ENCODE measurements at places on chromosomes 6 and 20.

DNA sequence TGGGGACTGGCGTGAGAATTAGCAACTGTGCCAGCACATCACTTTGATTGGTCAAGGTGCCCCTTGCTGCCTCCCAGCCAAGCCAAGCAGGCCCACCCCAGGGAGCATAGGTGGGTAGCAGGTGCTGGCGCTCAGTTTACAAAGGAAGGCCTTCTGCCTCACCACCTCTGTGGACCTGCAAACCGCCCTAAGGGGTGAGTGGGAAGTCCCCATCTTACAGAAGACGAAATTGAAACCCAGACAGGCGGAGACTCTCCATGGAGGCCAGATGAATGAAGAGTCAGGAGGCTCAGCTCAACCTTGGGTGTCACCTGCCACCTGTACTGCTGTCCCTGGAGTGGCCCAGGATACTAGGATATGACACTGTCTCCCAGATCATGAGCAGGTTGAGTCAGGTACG, 21.5 kb upstream of the MAS1L start:
- no peak overlapping the region for H3K4me3 ChIP-seq
- H3K27me3 ChIP-seq, result peaks cover 62% of the 10 kb centered on the region
- no peaks in the 10 kb centered on the region for H3K4me1 ChIP-seq
- H3K36me3 ChIP-seq, result no peaks in the 10 kb centered on the region
- H3K27ac ChIP-seq, result no peak overlapping the region
- DNase-seq, result no peak

DNA sequence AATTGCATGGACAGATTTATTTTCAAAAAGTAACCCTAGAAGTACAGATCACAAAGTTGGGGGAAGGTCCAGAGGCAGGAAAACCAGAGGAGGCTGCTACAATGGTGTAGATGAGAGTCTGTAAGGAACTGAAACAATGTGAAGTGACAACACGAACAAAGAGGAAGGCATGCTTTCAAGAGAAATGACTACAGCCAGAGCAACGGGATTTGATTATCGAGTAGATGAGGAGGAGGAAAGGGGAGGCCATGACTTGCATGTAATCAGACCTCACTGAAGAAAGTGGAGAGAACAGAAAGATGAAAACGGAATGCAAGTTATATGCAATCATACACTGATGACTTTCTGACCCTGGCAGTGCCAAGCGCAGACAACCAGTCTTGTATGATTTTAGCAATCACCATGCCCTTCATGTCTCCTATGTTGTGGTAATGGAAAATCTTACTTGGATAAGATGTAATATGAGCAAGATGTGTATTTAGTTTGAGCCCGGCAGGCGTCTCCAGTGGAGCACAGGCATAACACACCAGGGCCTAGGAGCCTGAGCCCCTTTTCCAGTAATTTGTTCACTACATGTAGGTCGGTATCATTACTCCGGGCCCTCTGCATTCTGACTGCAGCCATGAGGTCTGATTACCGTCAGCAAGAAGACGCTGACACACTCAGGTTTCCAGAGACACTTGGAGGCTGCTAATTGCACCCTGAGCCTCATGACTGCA, 34.0 kb upstream of the FAM83C start:
- H3K4me3 ChIP-seq, result no peak overlapping the region
- H3K36me3 ChIP-seq, result no peaks in the 10 kb centered on the region
- H3K27ac ChIP-seq, result peak overlapping the region; percentile 63
- peaks cover 7% of the 10 kb centered on the region for H3K4me1 ChIP-seq
- no peaks in the 10 kb centered on the region for H3K27me3 ChIP-seq
- DNase-seq, result no peak

GRCh38 chr20:49696594-49696993, 17.1 kb downstream of the B4GALT5 start:
- H3K36me3 ChIP-seq, result no peaks in the 10 kb centered on the region
- peaks cover 51% of the 10 kb centered on the region for H3K4me1 ChIP-seq
- H3K27ac ChIP-seq, result no peak overlapping the region
- DNase-seq, result no peak
- H3K4me3 ChIP-seq, result no peak overlapping the region

GRCh38 chr20:44911264-44911921, 1.5 kb downstream of the PABPC1L start:
- H3K4me3 ChIP-seq, result peak overlapping the region; percentile 53
- H3K27ac ChIP-seq, result peak overlapping the region; percentile 14
- DNase-seq, result peak; percentile 53
- H3K4me1 ChIP-seq, result peaks cover 11% of the 10 kb centered on the region

- no peak overlapping the region for H3K27ac ChIP-seq
- H3K4me1 ChIP-seq, result peaks cover 35% of the 10 kb centered on the region
- H3K27me3 ChIP-seq, result no peaks in the 10 kb centered on the region
- no peaks in the 10 kb centered on the region for H3K36me3 ChIP-seq
- DNase-seq, result no peak
Observed at GRCh38 chr20:53742685-53743081, 149.0 kb upstream of the ZNF217 start.

GRCh38 chr6:127786109-127786508, 114.7 kb downstream of the THEMIS start:
- no peaks in the 10 kb centered on the region for H3K4me1 ChIP-seq
- no peak overlapping the region for H3K27ac ChIP-seq
- H3K27me3 ChIP-seq, result peaks cover 23% of the 10 kb centered on the region
- no peaks in the 10 kb centered on the region for H3K36me3 ChIP-seq
- no peak overlapping the region for H3K4me3 ChIP-seq

DNA sequence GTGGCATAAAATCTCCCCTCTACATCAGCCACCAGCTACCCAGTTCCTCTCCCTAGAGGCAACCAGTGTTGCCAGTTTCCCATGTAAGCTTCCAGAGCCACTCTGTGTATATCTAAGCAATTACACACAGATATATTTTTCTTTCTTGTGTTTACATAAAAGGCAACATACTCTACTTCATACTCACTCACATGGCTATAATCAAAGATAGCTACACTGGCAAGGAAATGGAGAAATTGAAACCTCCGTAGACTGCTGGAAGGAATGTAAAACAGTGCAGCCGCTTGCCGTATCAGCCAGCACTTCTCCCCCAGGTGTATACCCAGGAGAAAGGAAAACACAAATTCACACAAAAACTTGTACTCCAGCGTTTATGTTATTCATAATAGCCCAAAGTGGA, 38.5 kb upstream of the NELFCD start:
- H3K27me3 ChIP-seq, result peaks cover 7% of the 10 kb centered on the region
- no peak overlapping the region for H3K4me3 ChIP-seq

DNA sequence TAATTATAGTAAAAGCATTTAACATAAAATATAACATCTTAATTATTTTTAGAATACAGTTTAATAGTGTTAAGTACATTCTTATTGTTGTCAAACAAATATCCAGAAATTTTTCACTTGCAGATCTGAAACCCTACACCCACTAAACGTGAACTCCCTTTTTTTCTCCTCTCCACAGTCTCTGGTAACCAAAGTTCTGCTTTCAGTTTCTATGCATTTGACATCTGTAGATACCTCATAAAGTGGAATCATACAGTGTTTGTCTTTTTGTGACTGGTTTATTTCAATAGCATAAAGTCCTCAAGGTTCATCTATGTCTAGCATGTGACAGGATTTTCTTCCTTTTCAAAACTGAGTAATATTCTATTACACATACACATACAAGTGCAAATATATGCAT, 286.3 kb downstream of the BTBD3 start:
- no peak overlapping the region for H3K27ac ChIP-seq
- no peak for DNase-seq
- H3K36me3 ChIP-seq, result no peaks in the 10 kb centered on the region
- no peaks in the 10 kb centered on the region for H3K4me1 ChIP-seq

GRCh38 chr6:154891901-154892300, 103.2 kb upstream of the TIAM2 start:
- H3K36me3 ChIP-seq, result peaks cover 6% of the 10 kb centered on the region
- H3K4me1 ChIP-seq, result peaks cover 20% of the 10 kb centered on the region
- H3K27ac ChIP-seq, result no peak overlapping the region
- H3K27me3 ChIP-seq, result no peaks in the 10 kb centered on the region
- H3K4me3 ChIP-seq, result no peak overlapping the region

DNA sequence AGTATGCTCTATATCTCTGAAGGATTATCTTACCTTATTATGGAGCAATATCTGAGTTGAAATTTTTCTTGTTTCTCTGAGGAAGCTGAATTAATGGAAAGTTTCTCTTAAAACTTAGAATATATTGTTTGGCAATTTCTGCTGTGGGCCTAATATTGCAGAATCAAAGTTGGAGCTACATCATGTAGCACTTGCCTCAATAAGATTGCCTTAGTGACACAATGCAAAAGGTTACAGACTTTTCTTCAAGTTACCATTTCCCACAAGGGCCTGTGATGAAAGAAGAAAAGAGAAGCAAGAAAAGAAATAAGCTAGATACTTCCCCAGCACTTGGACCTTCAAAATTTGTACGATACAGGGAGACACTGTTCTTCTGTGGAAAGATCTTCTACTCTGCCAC, 151.2 kb downstream of the SOBP start:
- peaks cover 15% of the 10 kb centered on the region for H3K27me3 ChIP-seq
- DNase-seq, result no peak
- H3K4me1 ChIP-seq, result peaks cover 6% of the 10 kb centered on the region
- no peak overlapping the region for H3K27ac ChIP-seq
- no peak overlapping the region for H3K4me3 ChIP-seq
- H3K36me3 ChIP-seq, result no peaks in the 10 kb centered on the region

GRCh38 chr6:117138425-117138824, 126.9 kb upstream of the VGLL2 start:
- no peaks in the 10 kb centered on the region for H3K27me3 ChIP-seq
- DNase-seq, result no peak
- H3K27ac ChIP-seq, result no peak overlapping the region
- no peak overlapping the region for H3K4me3 ChIP-seq
- no peaks in the 10 kb centered on the region for H3K36me3 ChIP-seq
- no peaks in the 10 kb centered on the region for H3K4me1 ChIP-seq

DNA sequence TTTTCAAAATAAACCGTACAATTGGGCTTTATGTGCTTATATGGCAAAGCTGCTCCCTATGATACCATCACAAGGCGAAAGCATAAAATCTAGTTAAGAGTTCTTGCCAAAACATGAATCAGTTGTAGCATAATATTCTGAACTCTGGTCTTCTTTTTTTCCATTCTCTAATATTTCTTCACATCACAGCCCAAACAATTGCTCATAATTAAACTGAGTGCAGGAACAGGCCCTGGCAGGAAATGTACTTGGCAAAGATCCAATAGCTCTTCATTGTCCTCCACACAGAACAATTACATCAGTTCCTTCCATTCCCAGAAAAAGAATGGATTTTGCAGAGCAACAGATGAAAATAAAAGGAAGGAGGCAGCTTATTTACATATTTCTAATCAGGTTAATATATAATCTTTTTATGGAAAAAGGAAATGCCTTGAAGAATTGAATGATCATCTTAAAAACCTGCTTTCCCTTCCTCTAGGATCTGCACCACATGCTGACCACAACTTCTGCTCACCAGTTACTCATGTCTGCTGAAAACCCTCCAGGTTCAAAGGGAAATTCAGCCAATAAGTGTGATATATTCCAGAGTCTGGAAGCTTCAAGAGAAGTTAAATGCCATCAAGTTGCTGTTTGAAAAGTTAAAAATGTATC, 123.3 kb upstream of the COL21A1 start:
- DNase-seq, result no peak
- H3K4me3 ChIP-seq, result no peak overlapping the region
- peaks cover 66% of the 10 kb centered on the region for H3K4me1 ChIP-seq
- peak overlapping the region; percentile 86 for H3K27ac ChIP-seq
- H3K27me3 ChIP-seq, result no peaks in the 10 kb centered on the region
- no peaks in the 10 kb centered on the region for H3K36me3 ChIP-seq

GRCh38 chr20:45701104-45701503, 734 bp upstream of the WFDC13 start:
- no peak overlapping the region for H3K4me3 ChIP-seq
- no peaks in the 10 kb centered on the region for H3K4me1 ChIP-seq
- peaks cover 10% of the 10 kb centered on the region for H3K27me3 ChIP-seq
- no peaks in the 10 kb centered on the region for H3K36me3 ChIP-seq
